ENCODE measurements at places on chromosomes 1 and 21. TPM values are rescaled to one million over a fixed set of nuclear protein-coding genes. Genes with fewer than 3 reads are reported as not detected.

DNA sequence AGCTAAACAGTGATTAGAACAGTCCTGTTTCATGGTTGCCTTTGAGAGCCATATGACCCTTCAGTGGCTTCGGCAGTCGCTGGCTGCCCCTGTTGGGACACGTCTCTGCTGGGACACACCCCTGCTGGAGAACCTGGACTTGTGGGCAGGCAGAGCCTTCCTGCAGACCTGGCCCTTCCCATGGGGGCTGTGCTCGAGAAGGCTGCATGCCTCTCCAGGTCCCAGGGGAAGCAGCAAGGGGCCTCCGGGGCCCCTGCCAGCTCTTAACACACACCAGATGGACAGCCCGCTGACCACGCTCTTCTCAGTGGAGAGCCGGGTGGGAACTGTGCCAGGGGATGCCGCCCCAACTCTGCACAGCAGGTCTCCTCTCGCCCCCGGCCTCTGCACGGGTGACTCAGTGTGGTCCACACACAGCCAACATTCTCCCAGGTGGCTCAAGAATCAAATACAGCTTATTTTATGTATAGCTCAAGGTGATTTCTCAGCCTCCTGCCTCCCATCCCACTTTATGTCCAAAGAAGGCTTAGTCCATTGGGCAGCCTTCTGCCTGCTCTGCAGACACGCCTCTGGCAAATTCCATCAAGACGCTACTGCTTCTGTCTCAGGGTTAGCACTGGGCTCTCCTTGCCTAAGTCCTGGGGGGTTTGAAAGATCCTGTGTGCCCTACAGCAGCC, 450.8 kb downstream of the KIF26B start:
- DNase-seq, result no peak

The PYHIN1 gene
- 3.2 TPM for total RNA-seq

The GABRD gene
- total RNA-seq, result 1.2 TPM

- DNase-seq, result no peak
Observed at GRCh38 chr1:37234941-37235418, 200.7 kb upstream of the GRIK3 start.

DNA sequence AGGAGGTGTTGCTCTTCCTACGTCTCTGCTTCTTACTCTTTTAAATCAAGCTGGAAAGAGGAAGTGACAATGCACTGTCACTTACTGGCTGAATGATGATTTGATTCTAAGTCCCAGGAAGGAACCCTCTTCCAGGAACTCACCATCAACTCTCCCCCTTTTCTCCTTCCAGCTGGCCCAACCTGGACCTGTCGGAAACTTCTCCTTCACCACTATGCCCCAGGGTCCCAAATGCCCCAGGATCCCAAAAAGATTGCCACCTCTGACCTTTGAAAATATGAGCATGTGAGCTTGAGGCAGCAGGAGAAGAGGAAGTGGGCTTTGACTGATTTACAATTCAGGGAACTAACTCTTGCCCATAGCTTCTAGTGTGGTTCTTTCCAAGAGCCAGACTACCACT, 5.3 kb upstream of the ADAMTS5 start:
- no peak for DNase-seq

The EYA3 gene
- total RNA-seq, result 19.0 TPM

Measured in mucosa of gallbladder (tissue), 1 donor.